CMK (cell line): ENCODE measurements at places on chromosomes 1 and 21.

GRCh38 chr21:44526096-44526997 lies 13.6 kb downstream of the KRTAP10-1 start:
- no peak for DNase-seq

- peak; percentile 8 for DNase-seq
Observed at GRCh38 chr1:68442822-68443556, 6.8 kb downstream of the RPE65 start.

- no peak for DNase-seq
Observed at GRCh38 chr1:170397061-170397460, 134.9 kb upstream of the GORAB start.

GRCh38 chr1:169465281-169465680 lies 20.5 kb downstream of the SLC19A2 start:
- no peak for DNase-seq

DNA sequence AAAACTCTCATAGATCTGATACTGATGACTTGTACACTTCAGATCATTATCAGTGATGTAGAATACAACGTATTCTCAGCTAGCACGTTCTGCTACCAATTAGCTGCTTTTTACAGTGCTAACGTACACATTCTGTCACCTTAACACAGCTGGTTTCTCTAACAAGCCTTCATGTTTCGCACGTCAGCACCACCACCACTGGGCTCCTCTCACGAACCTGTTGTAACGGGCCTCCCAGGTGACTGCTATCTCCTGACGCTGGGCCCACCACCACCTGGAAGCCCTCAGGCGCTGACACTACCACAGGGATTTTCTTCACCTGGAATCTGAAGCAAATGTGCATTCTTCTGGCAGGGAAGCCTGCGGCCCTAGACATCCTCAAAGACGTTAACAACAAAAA lies 19.8 kb downstream of the TOMM20 start:
- DNase-seq = no peak

- no peak for DNase-seq
Observed at GRCh38 chr21:29152916-29153315, 22.5 kb downstream of the MAP3K7CL start.

GRCh38 chr1:14983277-14983676 lies 170.3 kb upstream of the TMEM51 start:
- no peak for DNase-seq
